ENCODE measurements at places on chromosomes 1 and 21. TPM values are rescaled to one million over a fixed set of nuclear protein-coding genes. Genes with fewer than 3 reads are reported as not detected.

DNA sequence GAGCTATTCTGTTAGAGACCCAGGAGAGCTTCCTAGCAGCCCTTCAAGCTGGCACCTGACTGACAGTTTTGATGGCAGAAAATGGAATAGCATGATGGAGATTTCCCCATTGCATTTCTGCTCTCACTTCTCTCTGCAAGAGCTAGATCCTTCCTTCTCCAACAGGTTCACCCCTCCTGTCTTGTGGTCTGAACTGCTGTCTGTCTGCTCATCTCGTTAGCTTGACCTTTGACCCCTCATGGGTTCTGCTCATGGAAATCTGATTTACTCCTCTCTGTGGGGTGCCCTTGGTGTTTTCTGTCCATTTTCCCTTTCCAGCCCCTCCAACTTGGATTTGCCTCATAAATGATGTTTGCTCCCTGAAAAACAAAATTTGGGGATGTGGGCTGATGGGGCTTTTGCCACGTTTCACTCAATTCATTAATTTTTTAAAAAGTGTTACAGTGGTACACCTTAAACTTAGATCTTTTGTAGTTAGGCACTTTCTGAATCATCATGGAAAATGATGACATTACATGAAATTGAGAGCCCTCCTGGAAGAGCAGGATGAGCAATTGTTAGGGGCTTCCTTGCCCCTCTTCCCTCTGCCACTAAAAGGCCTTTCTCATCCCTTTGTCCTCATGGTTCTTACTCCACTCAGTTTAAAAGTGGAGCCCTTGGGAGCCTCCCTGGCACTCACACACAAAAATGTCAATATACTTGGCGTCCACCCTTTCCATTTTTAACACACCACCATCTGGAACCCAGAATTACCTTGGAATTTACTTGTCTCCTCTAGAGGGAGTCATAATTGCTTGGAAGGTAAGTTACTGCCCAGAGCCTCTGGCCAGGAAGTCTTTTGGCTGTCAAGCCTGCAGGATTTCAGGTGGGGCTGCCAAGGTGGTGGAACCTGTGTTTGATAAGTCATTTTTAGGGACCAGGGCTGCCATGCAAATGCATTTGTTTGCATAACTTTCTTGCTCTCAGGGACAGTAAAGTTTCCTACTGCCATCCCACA is 31.9 kb upstream of the IL19 start:
- no peak for DNase-seq

GRCh38 chr1:231793893-231794292 is 167.3 kb downstream of the DISC1 start:
- no peak for DNase-seq

DNA sequence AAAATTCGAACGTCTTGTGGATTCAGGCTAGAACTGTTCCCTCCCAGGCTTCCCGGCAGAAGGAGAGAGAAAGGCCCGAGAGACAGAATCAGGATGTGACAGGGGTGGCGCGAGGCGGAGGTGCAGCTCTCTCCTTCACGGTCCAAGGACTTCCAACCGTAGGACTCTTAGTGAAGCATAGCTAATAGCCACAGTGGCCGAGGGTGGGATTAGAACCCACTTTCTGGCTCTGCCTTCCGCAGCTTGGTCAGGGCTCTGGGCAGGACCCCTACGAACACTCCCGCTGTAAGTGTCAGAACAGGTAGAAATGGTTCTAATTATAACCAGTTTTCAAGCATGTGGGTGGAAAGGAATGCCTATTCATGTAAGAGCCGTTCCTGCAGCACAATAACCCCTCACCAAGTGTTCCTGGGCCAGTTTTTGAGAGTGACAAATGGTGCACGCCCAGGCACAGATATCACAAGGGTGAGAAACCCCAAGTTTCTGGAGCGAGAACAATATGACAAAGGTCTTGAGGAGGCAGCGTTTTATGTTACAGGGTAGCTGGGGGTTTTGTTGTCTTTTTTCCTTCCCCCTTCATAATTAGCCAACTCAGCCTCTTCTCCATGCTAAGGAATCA is 86.4 kb downstream of the SYF2 start:
- DNase-seq, result no peak

DNA sequence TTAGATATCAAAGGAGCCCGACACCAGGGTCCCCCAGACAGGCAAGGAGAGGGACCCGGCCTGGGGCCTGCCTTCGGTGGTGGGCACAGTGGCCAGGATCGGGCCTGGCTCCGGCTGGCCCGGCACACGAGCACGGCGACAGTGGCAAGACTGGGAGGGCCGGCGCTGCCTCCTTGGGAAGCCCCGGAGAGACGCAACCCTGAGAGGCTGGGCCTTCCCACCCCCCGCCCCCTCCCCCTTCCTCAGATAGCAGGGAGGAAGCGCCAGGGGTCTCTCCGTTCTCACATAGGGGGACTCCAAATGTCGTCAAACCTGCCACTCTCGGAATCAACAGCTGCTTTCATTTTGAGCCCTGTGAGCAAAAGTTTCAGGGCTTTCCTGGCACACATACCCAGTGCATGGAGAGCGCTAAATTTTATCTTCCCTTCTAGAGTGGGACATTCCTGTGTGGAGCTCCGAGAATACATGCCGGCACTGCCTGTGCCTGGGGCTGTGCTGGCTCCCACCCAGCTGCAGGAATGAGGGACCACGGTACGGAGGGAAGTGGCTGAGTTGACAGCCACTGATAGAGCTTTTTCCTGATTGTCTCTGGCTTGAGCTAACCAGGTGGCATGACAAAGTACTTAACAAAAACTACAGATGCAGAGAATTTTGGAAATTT is 62.4 kb downstream of the CD247 start:
- DNase-seq, result peak; percentile 73

DMBX1 gene
- 0.09 TPM for total RNA-seq
